Right ventricle myocardium superior (tissue), 1 donor: ENCODE measurements at places on chromosomes 1 and 21.

- DNase-seq, result no peak
Measured at GRCh38 chr1:172845865-172846264, 187.0 kb downstream of the FASLG start.

DNA sequence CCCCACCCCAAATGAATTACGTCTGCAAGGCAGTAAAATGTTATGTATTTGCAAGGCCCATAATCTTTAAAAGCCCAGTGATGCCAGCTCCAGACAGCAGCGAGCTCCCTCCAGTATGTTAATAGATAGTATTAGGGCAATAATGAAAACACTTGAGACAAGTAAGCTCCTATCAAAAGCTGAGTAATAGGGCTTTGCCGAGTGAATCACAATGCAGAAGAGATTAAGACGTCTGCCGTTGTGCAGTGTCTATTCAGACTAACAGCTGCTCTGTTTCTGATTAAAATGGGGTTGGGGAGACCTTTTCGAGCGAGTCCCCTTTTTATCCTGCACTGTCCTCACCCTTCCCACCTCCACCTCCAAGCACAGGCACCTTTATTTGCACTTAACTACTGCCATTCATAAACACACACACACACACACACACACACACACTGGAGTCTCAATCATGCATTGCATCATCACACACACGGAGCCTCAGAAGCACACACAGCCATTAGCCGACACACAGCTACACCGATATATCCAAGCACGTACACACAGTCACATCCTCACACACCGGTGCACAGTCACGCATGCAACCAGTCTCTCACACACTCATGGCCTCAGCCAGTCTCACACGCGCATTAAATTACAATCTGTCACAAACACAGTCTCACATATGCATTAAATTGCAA lies 46.0 kb upstream of the FOXO6 start:
- DNase-seq, result no peak

DNA sequence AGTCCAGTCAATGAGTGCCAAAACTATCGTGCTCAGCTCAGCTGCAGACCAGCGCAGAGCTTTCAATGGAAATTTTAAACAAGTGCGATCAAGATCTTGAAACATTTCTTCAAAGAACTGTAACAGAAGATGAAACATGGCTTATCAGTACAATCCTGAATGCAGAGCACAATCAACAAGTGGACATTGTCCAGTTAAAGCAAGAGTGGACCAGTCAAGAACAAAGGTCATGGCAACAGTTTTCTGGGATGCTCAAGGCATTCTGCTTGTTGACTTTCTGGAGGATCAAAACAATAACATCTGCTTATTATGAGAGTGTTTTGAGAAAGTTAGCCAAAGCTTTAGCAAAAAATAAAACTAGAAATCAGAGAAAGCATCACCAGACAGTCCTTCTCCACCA lies 374.2 kb downstream of the SETD4 start:
- no peak for DNase-seq

GRCh38 chr1:198595765-198596164 lies 43.1 kb upstream of the PTPRC start:
- DNase-seq, result no peak

DNA sequence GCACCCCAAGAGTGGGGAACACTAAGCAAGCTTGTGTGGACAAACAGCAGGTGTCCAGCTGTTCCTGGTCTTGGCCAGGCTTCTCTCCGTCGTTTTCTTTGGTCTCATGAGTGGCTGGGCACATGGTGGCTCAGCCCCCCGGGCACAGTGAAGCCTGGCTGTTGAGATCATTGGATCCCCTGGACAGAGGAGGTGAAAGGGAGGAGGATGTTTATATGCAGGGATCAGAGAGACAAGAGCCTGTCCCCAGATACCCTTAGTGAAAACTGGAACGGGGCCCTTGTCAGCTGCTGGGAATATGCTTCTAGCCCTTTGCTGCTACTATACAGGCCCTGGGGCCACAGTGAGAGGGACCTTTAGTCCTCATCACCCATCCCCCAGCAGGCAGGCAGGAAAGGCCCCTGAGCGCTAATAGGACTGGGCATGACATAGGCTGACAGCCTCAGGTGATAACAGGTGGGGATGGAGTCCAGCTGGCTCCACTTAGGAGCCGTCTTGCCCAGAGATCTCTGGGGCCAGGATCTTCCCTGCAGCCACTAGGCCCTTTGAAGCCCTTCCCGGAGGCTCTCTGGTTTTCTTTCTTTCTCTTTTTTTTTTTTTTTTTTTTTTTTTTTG lies 16.4 kb downstream of the EPHA8 start:
- DNase-seq, result peak; percentile 63

DNA sequence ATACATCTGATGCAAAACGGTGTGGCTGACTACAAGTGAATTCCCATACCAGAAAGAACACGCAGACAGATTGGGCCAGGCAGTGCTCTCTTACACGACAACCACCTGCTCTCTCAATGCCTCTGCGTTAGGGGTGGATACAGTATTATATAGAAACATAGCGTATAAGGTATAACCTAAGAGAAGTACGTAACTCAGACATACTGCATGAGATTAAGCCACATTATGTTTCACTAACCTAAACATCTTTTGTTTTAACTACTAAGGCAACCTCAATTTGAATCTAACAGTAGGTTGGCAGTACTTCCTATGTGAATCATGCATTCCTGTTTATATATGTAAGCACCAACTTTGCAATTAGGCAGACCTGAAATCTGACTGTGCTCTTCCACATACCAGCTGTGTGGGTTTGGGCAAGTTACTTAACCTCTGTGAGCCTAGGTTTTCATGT lies 58.1 kb upstream of the COA6 start:
- no peak for DNase-seq

- no peak for DNase-seq
Measured at GRCh38 chr1:61951731-61952580, 209.7 kb downstream of the PATJ start.

- DNase-seq, result peak; percentile 35
Measured at GRCh38 chr1:9279172-9279840, 13.4 kb upstream of the SPSB1 start.

DNA sequence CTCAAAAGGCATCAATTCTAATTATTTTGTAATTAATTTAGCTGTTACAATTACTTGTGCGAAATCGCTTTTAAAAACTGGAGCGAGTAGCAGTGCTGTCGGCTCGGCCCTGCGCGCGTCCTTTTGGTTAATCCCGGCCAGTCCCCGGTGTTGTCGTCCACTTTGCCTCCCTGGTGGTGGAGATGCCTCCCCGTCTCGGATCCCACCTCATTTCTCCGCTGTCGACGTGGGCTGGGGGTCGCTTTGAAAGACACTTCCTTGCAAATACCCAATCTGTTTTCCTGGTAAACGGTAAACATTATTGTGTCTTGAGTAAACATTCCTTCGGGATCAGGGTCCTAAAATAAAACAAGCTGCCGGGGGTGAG lies 3.7 kb downstream of the FOXD3 start:
- DNase-seq, result no peak

GRCh38 chr1:213260311-213261075 lies 209.5 kb downstream of the RPS6KC1 start:
- no peak for DNase-seq

DNA sequence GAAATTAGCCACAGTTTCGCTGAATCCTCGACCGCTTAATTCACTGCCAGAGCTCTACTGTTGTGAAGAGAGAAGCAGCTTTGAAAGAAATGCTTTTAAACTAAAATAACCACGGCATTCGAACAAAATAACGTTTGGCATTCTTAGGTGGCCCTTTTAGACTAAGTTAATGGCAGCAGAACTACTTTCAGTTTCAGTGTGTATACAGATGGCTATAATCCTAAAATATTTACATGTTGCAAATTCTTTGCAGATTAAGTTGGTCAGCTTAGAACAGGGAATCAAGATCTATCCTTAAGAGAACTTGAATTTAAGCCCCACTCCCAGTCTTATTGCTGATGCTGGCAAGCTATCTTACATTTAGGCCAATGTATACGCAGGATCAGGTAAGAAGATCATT lies 62.7 kb downstream of the ADSS2 start:
- DNase-seq, result no peak

- DNase-seq, result no peak
Measured at GRCh38 chr1:222224636-222225315, 323.1 kb downstream of the HHIPL2 start.

DNA sequence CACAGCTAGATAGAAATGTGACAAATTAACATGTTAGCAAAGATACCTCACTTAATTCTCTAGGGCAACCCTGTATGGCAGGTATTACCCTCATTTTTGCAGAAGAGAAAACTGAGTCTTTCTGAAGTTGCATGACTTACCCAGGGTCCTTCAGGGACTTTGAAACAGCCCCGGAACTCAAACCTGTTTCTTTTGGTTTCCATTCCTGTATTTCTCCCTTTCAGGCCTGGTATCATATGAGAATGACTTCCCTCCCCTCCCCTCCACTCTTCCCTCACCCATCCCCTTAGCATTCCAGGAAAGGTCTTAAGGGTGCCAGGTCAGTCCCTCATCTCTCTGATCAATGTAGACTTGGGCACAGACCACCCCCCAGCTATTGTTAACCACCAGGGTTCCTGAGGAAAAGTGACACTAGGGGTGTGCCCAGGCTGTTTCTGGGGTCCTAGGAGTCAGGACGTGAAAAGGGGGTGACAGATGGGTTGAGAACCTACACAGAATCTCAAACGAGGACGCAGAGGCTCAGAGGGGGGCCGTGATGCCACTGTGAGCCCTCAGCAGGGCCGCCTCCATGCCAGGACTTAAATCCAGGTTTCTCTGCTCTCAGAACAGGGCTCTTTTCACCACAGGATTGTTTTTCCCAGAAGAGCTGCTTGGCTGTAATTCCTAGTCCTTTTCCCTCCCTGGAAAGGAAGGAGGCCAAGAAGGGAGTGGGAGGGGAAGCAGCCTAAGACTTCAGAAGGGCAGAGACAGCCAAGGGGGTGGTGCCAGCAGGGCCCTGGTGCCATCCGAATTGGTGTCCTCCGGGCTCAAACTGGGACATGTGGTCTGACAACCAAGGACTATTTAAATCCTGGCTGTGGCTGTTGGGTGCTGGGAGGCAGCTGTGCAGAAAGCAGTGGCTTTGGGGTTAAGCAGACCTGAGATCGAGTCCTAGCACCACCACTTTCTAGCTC lies 2.1 kb upstream of the WASF2 start:
- DNase-seq, result peak; percentile 72

GRCh38 chr1:29297450-29297849 lies 61.1 kb downstream of the PTPRU start:
- no peak for DNase-seq

DNA sequence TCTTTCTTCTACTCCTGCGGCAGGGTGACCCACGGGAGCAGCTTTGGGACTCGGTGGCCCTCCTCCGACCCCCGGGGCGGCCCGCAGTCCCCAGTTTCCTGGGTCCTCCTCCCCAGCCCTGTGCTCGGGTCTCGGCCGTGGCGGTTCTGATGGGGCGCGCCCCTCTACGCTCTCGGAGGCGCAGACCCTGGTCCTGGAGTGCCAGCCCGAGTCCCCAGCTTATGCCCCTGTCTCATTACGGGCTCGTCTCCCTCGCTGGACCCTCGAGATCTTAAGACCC lies 430 bp downstream of the BTG2 start:
- no peak for DNase-seq

DNA sequence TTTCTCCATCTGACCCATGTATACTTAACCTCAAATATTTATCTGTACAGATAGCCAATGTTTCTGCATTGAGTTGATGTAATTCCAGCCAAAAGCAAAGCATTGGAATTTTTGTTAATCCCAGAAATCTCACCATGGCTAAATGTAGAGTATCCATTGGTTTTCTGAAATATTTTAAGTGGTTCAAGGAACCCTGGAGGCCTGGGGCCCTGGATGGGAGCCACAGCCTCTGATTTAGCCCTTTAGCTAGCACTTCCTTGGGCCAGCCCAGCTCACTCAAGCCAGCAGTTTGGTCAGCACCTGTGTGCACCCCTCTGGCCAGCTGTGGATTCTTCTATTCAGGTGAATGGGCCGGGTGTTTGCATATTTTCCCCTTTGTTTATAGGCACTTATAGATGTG lies 18.8 kb upstream of the EPS8L3 start:
- DNase-seq, result peak; percentile 34

GRCh38 chr21:15057285-15057684 lies 7.5 kb downstream of the NRIP1 start:
- no peak for DNase-seq

DNA sequence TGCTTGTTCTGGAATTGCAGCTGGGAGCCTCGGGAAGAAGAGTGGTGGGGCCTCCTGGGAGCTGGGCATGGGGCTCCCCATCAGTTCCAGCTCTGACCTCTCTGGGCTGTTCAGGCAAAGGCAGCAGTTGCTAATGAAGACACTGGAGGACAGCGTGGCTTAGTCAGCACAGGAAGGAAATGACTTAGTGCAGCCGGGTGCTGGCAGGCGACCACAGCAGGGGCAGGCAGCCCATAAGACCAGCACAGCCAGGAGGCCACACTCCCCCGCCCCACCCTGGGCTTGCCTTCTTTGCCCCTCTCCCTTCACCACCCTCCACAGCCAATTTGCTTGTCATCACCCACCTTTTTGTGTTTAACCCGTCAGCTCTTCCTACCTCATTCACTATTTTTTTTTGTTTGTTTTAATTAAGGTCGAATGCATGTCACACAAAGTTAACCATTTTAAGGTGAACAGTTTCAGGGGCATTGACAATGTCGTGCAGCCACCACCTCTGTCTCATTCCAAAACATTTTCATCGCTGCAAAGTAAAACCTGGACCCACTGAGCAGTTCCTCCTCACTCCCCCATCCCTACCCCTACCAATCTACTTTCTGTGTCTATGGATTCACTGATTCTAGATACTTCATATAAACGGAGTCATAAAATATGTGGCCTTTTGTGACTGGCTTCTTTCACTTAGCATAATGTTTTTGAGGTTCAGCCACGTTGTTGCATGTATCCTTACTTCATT lies 10.9 kb downstream of the OLIG2 start:
- DNase-seq, result peak; percentile 65

DNA sequence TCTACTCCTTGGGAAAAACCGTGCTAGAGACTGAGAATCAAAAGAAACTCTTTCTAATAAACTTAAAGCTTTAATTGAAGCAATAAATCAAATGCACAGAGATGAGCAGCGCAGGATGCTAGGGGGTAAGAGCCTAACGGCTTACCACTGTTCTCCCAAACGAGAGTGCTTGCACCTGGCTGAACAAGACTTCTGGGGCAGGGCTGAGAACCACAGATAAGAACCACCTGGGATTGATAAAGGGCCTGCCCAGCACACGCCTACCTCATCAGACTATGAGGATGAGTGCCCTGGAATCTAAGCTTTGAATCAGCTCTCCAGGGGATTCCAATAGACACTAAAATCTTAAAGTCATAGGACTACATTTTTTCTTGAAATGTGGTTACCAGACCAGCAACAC lies 43.3 kb downstream of the KRTAP19-8 start:
- no peak for DNase-seq

DNA sequence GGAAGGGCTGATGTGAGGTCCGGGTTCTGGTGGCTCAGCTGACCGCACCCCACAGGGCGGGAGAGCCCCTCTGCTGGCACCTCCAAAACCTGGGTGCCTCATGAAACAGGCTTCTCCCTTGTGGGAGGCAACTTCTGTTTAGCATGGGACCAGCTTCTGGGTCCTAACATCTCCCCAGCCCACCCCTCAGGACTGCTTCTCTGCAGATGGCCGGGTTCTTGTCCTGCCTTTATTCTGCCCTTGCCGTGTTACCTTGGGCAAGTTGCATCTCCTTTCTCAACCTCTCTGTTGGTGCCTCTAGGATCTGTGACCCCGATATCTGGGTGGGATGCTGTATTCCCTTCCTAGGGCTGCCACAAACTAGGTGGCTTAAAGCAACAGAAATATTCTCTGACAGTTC lies 15.0 kb upstream of the TTC22 start:
- DNase-seq, result no peak
